Lung (tissue), 17 donors: ENCODE measurements at places on chromosomes 3 and 15. TPM values are rescaled to one million over a fixed set of nuclear protein-coding genes. Genes with fewer than 3 reads are reported as not detected.
A peak's percentile ranks its signal among the peaks of the same experiment; 100 is the strongest.

DNA sequence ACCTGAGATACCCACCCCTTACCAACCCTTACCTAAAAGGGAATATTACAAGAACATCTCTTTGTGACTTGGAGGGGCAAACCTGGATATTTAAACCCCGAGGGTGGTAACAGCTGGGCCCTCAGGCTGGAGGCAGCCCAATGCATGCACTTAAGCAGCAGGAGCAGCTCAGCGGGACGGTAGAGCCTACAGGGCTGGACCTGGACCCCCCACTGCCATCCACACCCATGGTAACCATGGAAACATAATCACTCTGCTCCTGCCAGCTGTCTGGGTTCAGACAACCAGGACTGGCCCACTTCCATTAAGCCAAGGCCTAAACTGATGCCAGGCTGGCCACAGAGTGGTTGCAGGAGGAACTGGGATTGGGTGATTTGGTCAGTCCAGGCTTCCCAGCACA is 52.8 kb downstream of the ETFA start:
- no peak for DNase-seq

DNA sequence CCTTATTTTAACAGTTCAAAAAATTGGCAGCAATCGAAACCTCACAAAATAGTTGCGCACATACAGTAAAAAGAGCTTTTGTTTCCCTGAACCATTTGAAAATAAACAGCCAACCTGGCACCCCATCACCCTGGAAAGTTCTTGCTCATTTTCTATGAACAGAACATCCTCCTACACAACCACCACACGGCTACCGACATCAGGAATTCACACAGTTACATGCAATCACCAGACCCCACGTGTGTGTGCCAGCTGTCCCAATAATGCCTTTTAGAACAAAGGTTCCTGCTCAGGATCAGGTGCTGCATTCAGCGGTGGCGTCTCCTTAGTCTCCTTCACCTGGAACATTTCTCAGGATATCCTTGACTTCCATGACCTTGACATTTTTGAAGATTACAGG is 186.5 kb downstream of the KLF13 start:
- DNase-seq: no peak

DNA sequence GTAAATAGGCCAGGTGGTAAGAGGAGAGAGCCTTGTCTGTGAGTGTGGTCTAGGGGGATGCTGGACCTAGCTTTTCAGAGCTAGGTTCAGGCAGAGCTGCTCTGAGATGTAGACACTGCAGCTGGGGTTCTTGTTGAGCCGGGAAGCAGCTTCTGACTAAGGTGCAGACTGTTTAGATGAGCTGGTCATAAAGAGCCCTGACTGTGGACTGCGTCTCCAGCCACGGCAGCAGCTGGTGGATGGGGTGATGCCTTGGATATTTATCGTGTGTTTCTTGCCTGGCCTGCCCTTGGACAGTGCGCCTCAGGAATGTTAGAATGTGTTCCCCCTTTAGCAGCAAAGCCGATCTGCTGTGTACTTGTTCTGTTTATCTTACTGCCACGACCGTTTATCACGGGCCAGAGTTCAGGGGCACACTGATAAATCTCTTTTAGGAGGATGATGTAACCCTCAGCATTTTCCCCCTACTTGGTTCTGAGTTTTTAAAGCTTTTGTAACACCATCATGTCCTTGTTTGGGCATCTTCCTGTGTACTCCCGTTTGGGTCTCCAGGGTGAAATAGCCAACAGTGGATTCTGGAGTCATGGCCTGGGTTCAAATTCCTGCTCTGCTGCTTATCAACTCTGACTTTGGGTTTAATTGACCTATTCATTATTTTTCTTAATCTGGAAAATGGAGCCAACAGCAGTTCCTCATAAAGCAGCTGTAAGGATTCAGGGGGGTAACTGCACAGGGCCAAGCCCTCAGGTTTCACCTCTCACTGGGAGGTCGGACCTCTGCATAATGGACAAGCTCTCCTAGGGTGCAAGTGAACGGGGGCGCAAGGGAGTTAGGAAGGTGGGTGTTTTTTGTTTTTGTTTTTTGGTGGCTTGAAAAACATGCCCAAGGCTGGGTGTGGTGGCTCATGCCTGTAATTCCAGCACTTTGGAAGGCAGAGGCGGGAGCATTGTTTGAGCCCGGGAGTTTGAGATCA is 51.4 kb downstream of the FLNB start:
- peak; percentile 68 for DNase-seq

GRCh38 chr15:28873585-28874190 is 12.1 kb upstream of the APBA2 start:
- DNase-seq: no peak

The TBC1D2B gene
- 21.8 TPM for polyA plus RNA-seq
